ENCODE measurements at places on chromosomes 7 and 10.

- DNase-seq = no peak
These were observed 34.7 kb upstream of the ELFN1 start for GRCh38 chr7:1635401-1635800.

DNA sequence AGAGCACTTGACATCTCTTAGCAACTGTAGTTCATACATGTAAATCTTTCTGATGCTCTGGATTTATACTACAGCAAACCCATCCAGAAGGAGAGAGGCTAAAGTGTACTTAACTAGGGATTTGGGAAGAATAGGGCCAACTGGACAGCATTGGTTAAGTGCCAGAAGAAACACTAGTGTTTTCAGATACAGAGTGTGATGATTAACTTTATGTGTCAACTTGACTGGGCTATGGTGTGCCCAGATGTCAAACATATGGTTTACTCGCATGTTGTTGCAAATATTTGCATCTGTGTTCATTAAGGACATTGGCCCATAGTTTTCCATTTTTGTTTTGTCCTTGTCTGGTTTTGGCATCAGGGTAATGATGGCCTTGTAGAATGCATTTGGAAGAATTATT, 384.7 kb upstream of the KCND2 start:
- DNase-seq = no peak

GRCh38 chr10:78931321-78932053, 137.3 kb upstream of the ZMIZ1 start:
- no peak for DNase-seq

DNA sequence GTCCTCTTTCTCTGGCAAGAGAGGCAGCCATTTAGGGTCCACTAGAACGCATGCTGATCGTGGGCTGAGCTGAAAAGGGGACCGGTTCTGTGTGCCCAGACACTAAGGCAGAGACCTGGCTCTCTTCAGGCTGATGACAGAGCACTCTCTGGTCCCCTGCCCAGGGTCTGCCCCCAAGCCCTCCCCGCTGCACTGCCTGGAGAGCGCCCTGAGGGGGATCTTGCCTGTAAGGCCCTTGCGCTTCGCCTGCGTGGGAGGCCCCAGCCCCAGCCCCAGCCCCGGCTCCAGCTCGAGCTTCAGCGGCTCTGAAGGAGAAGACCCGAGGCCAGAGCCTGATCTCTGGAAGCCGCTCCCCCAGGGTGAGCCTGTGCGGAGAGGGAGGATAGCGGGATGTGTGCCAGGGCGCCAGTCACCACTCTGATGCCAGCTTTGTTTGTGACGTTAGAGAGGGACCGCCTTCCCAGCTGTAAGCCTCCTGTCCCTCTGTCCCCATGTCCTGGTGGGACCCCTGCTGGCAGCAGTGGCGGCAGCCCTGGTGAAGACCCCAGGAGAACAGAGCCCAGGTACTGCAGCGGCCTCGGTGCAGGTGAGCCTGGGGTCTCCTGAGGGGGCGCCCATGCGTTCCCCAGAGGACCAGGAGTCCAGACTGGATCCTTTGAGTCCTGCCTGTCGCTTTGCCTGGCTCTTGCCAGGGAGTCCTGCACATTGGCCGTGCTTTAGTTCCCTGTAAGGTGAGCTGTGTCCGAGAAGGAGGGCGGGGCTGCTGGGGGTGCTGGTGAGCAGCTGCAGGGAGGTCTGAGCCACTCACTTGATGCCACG, 43.2 kb downstream of the ZNF467 start:
- no peak for DNase-seq

- no peak for DNase-seq
These were observed 417.6 kb downstream of the GLRX3 start for GRCh38 chr10:130553826-130554225.

DNA sequence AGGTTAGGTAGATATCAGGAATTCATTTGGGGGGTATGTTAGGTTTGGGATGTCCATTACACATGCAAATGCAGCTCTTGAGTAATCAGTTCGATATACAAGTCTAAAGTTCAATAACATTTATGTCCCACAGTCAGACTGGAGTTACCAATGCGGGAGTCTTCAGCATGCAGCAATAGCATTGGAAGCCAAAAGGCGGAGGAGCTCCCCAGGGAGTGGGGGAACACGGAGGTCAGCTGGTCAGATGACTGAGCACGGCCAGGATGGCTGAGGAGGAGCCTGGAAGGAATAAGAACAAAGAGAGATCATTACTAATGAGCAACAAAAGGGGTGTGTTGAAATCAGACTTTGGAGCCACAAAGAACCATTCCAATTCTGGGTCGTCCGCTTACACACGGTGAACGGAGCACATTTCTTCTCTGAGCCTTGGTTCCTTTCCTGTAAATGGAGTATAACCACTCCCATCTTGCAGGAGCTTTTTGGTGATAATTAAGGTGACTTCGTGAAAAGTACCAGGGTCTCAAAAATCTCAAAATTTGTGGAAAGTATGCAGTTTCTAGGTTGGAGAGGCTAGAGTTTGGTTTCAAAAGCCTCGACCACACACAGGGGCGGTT, 478 bp upstream of the ZNF22 start:
- DNase-seq = no peak
